SK-MEL-5 (cell line): ENCODE measurements at places on chromosomes 7 and 10.

- no peak for DNase-seq
Observed at GRCh38 chr7:156496865-156497264, 143.7 kb upstream of the RNF32 start.

DNA sequence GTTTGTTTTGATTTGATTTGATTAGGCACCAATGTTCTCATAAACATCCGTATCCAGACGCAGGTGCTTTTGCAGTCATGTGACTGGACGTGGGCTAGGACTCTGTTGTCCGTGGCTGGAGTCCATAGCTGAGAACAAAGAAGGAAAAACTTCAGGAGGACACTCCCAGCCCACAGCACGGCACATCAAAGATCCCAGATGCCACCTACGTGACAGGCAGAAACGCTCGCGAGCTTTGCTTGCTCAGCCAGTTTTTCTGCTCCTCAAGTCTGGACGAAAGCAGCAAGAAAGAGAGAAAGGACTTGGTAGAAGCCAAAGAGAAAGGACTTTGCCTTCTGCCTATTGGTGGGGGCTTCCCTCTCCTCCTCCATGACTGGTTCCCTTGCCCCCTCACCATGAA lies 6.9 kb upstream of the ZKSCAN1 start:
- DNase-seq: no peak

DNA sequence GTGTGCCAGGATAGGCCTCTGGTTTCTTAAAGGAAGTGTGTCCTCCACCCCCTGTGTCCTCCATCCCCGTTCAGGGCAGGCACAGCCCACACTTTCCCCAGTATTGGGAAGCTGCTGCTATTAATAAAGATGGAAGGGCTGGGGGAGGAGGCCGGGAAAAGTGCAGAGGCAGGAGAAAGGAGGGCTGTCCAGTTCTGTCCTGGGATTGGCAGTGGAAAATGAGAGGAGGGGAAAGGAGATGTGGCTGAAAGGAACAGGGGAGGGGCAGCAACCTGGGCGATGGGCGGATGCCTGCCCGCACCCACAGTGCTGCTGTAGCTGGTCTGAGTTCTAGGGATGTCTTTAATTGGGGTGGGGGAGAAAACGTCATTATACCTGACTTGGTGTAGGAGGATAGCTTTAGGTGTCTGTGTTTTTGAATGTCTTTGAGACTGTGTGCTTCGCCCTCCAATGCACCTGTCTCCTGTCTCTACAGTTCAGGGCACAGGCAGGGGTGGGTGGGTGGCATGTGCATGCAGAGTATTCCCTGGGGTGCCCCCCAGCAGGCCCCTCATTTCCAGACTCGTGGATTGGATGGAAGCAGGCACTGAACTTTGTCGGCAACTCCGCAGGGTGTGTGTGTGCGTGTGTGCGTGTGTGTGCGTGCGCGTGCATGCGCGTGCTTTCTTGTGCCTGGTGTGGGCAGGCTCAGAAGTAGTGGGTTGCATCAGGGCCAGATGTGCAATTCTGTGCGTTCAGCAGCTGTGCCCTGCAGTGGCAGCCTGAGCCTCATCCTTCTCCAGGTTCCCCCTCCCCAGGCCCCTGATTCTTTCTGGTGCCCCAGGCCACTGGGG lies 2.5 kb downstream of the TRIM8 start:
- DNase-seq: peak; percentile 42

DNA sequence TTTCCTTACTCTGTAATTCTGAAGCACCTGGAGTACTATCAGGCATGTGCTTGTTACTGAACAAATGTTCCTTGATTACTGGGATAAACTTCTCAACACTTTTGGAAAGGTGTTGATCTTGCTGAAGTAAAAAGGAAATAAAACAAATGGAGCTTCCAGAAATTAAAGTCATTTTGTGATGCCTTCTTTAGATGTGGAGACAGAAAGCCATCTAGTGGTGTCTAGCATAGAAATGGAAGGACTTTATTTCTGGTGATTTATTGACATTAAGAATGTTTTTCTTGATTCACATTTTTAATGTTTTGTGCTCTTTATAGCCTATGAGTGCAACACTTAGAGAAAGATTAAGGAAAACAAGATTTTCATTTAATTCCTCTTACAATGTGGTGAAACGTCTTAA lies 1.4 kb downstream of the SFR1 start:
- DNase-seq: peak; percentile 11

DNA sequence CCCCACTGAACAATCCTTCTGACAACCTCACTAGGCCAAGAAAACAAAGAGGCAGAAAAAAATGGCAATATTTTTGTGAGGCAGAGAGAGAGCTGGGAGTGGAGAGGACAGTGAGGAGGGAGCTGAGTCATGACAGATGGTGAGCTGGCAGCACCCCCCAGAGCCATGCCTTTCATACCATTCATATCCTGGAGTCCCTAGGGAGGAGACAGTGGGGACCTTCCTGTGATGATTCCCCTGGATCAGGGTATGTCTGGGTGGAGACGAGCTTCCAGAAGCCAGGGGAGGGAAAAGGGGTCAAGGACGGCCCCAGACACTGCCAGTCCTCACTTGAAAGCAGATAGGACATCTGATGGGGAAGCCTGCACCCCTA lies 160.5 kb downstream of the ADAM12 start:
- no peak for DNase-seq

DNA sequence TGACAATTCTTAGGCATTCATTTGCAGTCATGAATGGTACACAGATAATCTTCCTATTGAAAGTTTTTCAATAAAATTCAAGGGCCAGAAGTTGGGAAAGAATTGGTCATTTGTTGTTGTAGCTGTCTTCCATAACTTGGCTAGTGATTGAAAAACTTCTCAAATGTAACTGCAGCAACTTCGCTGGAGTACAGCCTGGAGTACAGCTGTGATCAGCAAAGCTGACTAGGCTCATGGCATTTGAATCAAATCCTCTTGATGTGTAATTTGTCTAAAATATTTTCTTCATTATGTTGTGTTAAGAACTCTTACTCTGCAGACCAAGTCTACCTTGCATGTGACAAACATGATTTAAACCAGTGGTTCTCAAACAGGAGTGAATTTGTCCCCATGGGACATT lies 226.5 kb upstream of the STEAP1 start:
- no peak for DNase-seq

DNA sequence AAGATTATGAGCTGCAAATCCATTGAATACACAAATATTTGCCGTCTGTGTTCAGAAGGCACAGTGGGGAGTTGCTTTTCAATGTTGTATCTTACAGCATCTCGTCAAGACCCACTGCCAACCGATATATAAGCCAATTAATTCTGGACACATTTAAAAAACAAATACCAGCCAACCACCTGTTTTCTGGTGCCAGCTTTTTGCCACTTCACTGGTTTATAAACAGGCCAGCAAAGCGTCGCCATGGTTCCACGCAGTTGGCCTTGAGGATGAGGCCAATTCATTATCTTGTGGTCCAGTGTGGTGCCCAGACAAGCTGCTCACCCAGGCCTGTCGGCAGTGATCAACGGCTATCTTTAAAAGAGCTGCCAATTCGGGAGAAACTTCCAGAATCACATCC lies 321.0 kb downstream of the TCERG1L start:
- DNase-seq: no peak

DNA sequence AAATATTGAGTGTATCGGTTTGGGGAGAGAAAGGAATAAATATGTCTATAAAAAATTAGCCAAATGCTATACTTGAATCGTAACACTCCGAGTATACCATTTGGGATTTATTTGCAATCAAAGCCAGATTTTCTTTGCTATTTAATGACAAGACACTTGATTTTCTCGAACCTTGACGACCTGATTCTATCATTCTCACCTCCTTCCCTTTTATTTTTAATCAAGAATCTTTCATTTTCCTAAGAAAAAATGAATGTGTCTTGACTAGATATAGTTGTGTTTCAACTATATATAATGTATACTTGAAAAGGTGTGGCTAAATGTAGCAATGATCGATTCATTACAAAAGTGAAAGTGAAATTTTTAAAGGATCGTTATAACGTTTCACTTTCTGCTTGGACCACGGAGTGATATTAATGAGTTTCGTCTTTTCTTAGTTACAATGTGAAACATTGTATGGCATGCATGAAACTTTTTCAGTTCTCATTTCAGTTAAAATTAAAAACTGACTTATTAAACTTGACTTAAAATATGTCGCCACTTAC lies 562 bp downstream of the NUB1 start:
- peak; percentile 19 for DNase-seq

DNA sequence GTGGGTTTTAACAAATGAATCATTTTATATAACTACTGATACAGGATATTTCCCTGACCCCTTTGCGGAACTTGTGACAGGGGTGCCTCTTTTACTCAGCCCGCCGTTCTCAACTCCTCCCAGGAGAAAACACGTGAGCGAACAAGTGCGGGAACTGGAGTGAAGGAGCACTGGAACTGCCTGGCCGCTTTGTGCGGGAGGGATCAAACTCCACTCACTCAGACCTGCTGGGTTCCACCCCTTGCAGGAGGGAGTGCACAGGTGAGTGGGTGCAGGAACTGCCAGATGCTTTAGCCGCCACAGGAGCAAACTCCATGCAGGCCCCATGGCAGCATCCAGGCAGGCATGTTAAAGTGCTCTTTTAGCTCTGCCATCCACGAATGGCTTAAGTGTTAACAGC lies 513.4 kb upstream of the GRM3 start:
- no peak for DNase-seq

- DNase-seq: no peak
Observed at GRCh38 chr7:131098527-131098926, 229.1 kb upstream of the MKLN1 start.

DNA sequence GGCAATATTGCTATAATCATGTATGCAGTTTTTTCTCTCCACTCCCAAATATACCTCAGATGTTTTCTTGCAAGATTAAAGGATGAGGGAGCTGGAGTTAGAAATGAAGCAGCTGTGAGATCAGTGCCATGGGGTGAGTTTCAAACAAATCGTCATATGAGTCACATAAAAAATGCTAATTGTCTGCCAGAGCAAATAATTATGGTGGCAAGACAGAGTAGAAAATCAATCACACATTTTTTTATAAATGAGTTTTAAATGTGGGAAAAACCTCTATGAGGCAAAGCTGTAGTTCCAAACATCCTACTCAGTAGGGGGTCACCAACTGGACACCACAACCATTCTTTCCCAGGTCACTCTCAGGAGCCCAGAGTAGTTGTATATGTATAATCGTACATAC lies 55.3 kb downstream of the CH25H start:
- DNase-seq: no peak

DNA sequence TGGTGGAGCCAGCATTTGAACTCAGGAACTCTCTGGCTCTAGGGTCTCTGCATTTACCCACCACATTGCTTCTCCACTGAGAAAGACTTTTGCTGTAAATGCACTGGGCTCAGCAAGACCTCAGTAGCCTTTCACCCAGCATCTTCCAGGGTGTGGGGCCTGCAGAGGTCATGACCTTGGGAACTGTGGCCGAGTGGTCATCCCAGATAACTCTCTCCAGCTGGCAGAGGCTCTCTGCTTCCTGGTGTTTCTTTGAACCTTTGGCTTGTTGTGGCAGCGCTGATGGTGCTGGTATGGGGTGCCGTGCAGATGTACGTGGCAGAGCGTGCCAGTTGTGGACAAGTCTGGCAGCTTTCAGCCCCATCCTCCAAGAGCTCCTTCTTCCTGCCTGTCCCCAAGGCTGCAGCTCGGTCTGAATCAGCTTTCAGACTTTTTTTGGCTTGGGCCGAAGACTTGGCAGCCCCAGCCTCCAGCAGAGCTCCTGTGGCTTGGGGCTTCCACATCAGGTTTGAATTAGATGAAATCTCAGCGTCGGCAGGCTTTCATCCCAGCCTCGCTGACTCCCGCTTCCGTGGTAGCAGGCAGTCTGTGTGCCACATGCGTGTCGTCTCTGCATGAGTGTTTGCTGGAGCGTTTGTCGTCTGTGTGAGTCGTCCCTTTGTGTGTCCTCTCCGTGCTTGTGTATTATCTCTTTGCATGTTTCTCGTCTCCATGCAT lies 21.5 kb downstream of the ADAMTS14 start:
- DNase-seq: no peak

- DNase-seq: no peak
Observed at GRCh38 chr10:132827861-132828539, 42.1 kb upstream of the NKX6-2 start.

DNA sequence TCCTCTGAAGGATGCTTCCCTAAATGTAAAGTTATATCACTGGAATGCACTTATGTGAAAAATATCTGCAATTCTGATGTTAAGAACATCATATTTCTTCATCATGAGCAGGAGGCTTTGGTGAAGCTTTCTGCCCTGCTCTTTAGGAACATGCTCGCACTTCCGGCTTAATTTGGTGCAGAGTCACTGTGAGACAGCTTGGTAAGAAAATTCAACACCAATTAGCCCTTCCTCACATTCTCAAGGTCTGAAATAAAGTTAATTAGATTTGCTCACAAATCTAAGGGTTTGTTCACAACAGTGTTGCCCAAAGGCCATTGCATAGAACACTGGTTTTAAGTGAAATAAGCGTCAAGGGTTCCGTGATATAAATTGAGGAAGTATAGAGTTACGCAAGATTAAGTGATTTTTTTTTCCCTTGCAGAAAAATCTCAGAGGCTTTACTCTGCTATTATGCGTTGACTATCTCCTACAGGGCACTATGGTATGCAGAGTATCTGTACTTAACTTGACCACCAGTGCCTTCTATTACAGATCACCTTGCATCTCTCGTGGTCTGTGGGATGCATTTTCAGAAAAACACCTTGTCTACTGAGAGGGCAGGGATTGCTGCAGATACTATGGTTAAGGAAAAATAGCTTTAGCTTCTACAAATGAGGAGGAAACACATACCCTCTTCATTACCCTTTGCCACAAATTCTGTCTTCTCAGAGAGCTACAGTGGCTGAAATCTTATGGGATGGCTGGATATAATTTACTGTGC lies 953.9 kb downstream of the TYW1 start:
- DNase-seq: no peak

GRCh38 chr10:75876710-75877109 lies 445.3 kb downstream of the LRMDA start:
- no peak for DNase-seq

DNA sequence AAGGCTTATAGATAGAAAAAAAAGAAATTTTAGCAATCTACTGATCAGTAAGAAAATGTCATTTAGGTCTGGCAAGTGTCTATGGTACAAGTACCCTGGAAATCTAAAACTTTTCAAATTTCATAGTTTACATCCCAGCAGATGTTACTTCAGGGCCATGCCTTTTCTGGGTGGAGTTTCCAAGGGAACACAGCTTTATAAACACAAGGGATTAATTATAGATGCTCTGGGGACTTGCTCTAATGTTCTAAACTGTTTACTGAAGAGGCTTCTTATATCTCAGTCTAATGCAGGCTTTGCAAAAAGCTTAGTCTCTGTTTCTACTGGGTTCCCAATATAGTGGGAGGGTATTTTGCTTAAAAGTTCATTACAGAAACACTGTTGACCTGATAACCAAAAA lies 3.1 kb downstream of the CD36 start:
- no peak for DNase-seq
